ENCODE measurements at places on chromosomes 1 and 21.

GRCh38 chr1:231643071-231643934 is 16.7 kb downstream of the DISC1 start:
- no peak overlapping the region for H3K27ac ChIP-seq
- H3K36me3 ChIP-seq: no peaks in the 10 kb centered on the region
- H3K4me1 ChIP-seq: no peaks in the 10 kb centered on the region

DNA sequence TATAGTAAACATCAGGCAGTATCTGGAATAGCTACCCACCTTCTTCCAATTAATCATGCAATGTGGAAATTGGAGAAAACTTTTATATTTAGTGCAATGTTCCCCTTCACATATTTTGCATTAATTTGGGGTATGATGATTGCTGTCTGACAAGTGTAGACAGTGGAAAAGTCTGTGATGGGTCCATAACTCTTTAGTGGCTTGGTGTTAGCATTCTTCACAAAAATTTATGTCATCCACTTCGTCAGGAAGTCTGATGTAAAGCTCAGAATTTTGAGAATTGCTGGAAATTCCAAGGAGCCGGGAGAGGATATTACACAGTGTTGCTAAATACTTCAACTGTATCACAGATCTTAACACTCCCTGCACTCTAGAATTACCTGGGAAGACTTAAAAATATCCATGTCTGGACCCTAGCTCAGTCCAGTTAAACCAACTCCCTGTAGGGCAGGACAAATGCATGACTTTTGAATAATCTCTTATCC is 549.7 kb upstream of the PLXNA2 start:
- no peak overlapping the region for H3K27ac ChIP-seq
- no peak for DNase-seq
- H3K4me3 ChIP-seq: no peak overlapping the region
- H3K27me3 ChIP-seq: peaks cover under 1% of the 10 kb centered on the region
- no peaks in the 10 kb centered on the region for H3K36me3 ChIP-seq

DNA sequence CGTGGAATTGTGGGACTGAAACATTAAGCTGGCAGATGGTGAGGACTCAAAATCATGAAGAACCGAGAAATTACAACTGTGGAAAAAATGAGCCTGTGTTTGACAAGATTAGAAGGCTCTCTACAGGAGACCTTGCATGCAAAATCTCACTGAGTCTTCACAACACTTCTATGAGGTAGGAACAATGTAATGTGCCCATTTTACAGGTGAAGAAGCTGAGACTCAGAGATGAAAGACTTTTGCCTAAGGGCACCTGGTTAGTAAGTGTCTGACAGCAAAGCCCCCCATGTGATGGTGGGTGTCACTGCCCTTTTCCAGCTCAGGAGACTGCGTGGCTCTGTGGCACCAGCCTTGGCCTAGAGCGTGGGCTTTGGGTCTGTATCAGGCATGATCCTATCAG is 21.0 kb downstream of the OPRD1 start:
- no peaks in the 10 kb centered on the region for H3K36me3 ChIP-seq
- H3K27me3 ChIP-seq: no peaks in the 10 kb centered on the region
- H3K4me3 ChIP-seq: no peak overlapping the region
- DNase-seq: no peak

GRCh38 chr1:228006034-228006785 is 588 bp upstream of the WNT3A start:
- H3K27me3 ChIP-seq: no peaks in the 10 kb centered on the region
- H3K4me1 ChIP-seq: no peaks in the 10 kb centered on the region
- H3K27ac ChIP-seq: no peak overlapping the region
- no peaks in the 10 kb centered on the region for H3K36me3 ChIP-seq
